ENCODE measurements at places on chromosomes 4 and X.
A peak's percentile ranks its signal among the peaks of the same experiment; 100 is the strongest.

DNA sequence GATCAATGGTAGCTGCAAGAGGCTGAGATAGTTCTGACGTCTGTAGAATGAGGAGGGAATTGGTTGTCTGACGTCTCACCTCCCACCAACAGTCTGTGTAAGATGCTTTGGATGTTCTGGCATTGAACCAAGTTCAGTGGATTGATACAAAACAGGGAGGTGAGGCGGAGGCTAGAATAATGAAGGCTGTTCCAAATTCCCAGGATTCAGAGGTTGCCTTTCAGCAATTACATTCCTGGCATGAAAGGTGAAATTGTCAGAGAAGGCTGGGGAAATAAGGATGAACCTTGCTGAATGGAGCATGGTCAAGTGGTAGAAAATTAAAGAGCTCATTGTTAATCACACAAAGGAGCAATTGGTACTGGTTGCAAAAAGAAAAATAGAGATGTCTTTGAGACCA lies 241.6 kb downstream of the FBXW7 start:
- no peak for DNase-seq

GRCh38 chr4:87574996-87575395 lies 33.3 kb upstream of the DSPP start:
- no peak for DNase-seq

DNA sequence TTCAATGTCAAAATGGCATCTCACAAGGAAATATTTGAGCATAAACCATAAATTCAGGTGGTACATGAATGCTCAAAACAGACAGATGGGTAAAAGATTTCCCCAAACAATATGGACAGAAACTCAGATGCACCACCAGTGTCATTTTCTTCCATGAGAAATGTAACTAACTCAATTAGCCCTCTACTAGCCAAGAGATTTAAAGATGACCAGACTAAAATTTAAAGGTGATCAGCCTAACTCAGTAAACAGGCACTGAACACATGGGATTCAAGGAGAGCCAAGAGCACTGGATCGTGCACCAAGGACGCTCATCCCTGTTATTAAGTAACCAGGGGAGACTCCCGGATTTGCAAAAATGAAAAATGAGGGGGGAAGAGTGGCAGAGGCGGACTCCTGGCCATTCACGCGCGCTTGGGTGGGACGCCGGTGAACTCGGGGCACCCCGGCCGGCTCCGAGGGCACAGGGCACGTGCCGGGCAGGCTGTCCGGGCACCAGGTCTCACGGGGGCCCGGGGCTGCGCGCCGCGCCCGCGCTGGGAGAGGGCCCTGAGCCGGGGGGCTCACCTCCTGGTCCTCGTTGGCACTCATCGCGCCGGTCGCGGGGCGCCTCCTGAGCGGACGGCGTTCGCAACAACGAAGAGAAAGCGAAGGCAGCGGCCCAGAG lies 490 bp downstream of the RWDD4 start:
- peak; percentile 28 for DNase-seq

DNA sequence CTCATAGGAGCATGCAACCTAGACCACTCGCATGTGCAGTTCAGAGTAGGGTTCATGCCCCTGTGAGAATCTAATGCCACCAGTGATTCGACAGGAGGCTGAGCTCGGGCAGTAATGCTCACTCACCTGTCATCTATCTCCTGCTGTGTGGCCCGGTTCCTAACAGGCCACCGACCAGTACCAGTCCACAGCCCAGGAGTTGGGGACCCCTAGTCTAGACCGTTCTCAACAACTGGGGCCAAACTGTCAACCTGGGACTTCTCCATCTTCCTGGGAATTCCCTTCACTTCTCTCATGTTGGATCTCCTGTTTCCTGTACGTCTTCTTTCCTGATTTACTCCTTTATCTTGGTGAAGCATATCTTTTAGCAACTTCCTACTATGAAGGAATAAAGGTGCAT lies 79.4 kb upstream of the HELT start:
- no peak for DNase-seq

- DNase-seq: peak; percentile 62
Observed at GRCh38 chrX:86021652-86022289, 25.6 kb downstream of the CHM start.

DNA sequence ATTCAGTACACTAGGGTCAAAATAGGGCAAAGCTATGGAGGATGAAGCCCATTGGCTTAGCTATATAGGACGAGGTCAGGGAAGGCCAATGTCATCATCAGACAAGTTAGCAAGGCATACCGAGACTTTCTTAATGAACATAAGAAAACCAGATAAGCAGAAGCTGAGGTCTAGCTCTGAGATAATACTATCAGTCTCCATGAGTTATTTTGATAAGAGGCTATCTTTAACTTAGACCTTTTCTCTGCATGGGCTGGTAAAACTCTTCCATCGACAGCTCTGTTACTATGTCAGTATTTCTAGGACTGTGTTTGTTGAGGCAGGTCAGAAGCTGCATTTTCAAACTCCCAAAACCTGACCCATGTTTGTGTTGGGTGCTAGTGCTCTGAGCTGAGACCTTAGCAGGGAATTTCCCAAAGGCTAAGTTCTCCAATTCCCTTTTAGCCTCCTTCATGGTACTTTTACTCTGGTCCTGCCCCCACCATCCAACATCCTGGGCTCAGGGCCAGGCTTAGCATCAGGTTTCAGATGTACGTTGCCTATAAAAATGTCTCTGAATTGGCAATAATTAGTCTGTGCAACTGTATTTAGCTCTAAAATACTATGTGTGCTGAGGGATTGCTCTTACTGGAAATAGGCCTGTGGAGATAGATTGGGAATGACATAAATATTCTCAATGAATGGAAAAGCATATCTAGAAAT lies 29.3 kb upstream of the LRAT start:
- no peak for DNase-seq

DNA sequence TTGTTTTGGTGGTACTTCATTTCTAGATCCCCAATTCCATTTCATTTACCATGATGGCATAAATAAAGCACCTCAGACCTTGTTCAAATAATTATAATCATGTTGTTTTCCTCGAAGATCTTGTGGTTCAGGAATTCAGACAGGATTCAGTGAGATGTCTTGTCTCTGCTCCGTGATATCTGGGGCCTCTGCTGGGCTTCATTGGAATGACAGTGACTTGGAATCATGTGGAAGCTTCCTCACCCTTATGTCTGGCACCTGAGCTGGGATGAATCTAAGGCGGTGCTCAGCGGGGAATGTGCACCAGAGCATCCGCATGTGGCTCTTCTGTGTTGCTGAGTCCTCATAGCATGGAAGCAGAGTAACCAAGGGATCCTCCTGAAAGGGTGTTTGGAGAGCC lies 132.2 kb downstream of the VEGFC start:
- DNase-seq: no peak

GRCh38 chr4:156786713-156787112 lies 184.9 kb downstream of the PDGFC start:
- DNase-seq: no peak
